ENCODE measurements at places on chromosomes 1 and 21.

DNA sequence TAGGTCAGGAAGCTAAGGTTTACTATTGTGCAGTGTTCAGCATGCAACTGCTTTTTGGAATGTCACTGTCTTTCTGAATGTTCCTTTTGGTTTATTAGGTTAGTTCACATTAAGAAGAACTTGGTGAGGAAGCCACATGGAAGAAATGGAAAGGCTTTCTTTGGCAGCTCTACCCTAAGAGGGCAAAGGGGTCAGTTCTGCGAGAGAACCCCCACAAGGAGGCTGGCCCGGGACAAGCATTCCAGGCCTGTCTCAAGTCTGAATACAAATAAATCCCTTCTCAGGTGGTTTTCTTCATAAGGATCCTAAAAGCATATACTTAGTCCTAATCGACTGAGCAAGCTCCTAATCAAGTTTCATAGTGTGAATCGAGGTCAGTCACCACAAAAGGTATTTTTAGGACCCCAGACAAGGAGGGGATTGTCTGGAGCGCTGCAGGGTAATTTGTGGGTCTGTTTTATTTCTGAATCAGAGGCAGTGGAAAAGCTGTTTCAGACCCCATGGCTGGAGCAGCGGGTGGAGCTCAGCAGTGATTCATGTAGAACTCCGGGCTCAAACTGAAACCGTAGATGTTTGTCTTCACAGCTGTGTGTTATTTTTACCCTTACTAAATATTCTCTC, 63.3 kb downstream of the ERG start:
- peak; percentile 90 for DNase-seq

- peak; percentile 66 for DNase-seq
Measured at GRCh38 chr1:212070720-212071302, 35.3 kb downstream of the DTL start.

DNA sequence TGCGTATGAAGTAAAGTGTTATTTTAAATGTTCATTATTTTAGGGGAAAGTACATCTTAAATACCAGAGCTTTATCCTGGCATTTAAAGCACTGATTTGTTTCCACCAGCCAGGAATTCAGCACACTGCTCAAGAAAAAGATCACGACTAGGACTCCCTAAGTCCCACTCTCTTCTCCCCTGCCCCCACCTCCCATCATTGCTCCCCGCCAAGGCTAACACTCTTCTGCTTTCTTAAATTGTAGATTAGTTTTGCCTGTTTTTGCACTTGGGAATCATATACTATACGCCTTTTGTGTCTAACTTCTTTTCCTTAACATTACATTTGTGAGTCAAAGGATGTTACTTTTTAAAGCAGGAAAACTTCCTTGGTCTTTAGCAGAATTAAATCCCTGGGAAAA, 37.5 kb upstream of the C1orf105 start:
- no peak for DNase-seq

DNA sequence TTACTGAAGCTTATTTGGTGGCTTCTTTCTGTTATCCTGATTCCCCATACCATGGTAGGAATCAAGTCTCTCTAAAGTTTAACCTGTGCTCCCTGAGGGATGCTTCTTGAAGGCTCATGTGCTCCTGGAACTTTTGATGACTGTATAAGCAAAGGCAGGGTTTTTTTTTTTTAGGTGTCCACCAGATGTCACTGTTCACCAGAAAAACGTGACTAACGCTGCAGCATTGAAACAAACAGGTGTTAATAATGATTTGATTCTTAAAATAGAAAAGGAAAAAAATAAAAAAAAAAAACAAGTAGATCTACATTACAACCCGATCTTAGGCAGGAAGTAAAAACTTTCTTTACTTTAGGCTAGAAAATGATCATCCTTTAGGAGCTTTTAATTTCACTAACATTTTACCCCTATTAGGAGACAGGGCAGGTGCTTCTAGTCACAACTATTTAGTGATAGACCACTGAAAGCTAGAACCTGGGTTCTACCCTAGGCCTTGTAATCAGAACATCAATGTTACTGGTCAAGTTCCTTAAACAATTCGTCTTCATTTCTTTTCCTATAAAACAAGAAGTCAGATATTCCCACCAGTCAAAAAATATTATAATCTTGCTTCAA, 223.0 kb downstream of the PLA2G4A start:
- DNase-seq, result peak; percentile 50

DNA sequence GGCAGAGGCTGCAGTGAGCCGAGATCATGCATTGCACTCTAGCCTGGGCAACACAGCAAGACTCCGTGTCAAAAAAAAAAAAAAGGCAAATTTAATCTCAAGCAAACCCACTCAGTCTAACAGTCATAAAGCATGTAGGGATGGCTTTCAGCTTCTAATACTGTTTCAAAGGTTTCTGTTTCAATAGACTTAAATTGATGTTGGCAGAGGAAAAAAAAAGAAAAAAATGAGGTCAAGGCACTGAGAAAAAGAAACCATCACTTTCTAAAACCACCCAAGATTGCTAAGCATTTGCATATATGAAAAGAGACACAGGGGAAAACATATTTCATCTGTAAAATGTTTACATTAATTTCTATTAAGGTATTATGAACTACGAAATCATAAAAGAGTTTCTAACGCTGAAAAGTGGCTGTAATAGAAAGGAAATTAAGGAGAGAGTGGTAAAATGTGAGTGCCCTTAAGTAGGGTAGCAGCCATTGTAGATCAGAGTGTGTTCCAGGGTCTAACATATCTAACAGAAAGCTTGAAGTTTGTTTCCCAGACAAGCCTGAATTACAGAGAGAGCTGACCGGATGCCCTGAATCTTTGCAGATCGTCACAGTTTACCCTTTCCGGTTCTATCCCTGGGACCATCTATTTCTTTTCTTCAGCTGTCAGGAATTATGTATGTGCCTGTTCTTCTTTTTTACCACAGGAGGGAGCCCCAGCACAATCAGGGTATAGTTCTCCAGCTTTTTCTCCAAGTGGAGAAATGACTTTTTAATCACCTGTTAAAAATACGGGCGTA, 70.0 kb downstream of the PLD5 start:
- DNase-seq, result peak; percentile 43

DNA sequence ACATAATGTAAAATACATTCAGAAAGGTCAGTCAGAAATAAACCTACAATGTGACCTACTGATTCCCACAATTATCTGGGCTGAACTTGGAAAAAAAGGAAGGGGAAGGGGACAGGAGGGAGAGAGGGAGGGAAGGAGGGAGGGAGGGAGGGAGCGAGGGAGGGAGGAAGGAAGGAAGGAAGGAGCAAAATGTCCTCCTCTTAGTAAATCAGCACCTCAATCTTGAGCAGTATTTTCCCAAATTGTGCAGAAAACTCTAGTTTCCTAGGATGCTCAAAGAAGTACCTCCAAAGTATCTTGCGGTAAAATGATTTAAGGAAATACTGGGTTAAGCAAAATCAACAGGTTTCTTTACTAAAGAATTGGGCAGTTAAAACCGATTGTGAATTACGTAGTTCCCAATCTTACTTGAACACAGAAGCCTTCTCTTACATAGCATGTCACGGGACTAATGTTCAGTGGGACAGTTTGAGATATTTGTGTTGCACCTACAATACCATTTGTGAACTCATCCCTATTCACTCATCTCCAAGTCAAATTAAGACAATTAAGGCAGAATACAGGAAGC, 51.0 kb upstream of the ASPM start:
- DNase-seq, result no peak

- DNase-seq, result no peak
Measured at GRCh38 chr1:10456661-10457060, 6.8 kb downstream of the CORT start.

DNA sequence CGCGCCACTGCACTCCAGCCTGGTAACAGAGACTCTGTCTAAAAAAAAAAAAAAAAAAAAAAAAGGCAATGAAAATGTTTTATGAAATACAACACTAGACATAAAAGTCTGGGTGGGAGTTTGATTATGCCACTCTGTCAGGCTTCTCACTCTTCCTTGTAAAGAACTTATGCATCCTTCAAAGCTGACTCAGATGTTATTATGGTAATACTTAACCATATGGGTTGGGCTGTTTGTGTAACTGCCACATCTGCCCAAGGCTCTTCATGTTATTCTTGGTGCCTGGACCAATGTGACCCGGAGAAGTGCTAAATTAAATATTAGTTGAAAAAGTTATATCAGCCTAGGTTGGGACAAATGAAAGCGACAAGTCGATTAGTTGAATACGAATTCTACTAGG, 23.8 kb downstream of the FAM89A start:
- no peak for DNase-seq

- DNase-seq, result no peak
Measured at GRCh38 chr1:1171546-1172340, 1.9 kb upstream of the TTLL10 start.

- DNase-seq, result peak; percentile 39
Measured at GRCh38 chr1:25836695-25837094, 16.9 kb downstream of the MTFR1L start.

- DNase-seq, result no peak
Measured at GRCh38 chr1:36764798-36765197, 269.5 kb downstream of the GRIK3 start.

DNA sequence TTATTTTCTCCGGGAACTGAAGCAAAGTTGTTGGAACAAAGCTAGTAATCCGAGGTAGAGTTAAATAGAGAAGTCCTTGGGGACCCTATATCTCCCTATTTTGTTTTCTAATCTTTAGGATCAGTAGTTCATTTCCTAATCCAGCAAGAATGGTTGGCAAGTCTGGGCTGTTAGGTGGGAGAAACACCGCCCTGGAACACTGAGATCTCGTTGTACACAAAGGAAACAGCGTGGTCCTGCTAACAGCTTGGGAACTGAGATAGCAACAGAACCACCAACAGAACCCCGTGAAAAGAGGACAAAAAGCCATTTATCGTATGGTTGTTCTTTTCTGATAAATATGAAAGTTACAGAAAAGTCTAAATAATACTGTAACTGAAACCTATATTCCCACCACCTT, 121.9 kb upstream of the CDC42BPA start:
- no peak for DNase-seq

DNA sequence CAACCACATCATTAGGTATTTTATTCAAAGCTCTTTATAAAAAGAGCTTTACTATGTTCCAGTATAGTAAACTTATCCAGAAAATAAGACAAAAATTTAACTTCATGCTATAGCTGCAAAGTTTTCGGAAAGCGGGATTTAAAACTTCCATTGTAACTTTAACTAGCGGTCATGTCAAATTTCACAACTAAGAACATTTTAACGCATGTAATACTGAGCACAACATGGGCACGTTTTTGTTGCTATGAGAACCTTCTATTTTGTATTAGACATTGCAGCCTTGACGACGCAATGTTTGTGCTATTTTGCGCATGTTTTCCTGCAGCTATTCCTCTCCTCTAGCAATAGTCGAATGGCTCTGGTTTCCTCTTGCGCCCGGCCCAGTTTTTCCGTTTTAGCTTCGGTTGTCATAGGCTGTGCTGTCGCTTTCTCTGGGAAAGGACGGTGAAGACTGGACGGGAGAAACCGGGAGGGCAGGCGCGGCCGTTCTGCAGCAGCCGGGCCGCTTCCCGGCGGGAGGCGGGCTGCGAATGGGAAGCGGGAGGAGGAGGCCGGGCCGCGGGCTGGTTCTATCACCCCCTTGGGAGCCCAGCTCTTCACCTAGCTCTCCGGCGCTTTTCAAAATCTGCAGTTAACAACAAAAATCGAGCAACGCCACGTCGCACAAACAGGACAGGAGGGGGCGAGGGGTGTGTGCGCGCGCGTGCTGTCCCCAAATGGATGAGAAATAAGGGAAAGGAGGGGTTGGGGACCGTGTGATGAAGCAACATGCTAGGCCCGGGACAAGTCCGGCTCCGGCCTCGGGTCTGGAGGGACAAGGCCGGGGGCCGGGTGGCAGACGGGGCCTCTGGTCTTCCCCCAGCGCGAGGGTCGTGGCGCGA, 105.3 kb upstream of the HNRNPU start:
- DNase-seq, result peak; percentile 92

GRCh38 chr1:111920221-111921024, 69.0 kb downstream of the KCND3 start:
- DNase-seq, result peak; percentile 19

- no peak for DNase-seq
Measured at GRCh38 chr1:230674581-230674980, 32.3 kb downstream of the COG2 start.

GRCh38 chr1:64765826-64766225, 21.0 kb downstream of the RAVER2 start:
- no peak for DNase-seq

GRCh38 chr1:30877205-30877912, 31.2 kb downstream of the SDC3 start:
- peak; percentile 64 for DNase-seq

DNA sequence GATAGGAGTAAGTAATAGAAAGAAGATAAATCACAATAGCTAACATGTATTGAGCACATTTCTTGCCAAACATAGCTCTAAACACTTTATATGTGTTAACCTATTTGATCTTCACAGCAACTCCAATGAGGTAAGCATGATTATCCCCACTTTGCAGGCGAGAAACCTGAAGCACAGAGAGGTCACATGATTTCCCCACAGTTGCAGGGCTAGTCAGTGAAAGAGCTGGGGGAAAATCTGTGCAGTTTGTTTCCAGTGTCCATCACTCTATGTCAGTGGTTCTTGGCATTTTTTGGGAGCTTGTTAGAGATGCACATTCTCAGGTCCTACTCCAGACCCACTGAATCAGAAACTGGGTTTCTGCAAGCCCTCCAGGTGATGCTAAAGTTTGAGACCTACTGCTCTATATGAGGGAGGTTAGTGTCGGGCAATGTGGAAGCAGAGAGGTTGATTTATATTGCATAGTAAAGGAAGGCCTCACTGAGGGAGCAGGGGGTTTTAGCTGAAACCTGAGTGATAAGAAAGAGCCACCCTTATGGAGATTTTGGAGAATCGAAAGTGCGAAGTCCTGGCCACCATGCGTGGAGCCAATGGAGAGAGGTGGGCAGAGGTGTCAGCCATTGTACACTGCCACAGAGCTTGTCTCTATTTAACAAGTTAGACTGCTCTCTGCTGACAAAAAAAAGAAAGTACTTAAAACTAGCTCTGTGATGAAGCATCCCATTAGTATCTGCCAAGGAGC, 20.9 kb downstream of the MCOLN3 start:
- no peak for DNase-seq

DNA sequence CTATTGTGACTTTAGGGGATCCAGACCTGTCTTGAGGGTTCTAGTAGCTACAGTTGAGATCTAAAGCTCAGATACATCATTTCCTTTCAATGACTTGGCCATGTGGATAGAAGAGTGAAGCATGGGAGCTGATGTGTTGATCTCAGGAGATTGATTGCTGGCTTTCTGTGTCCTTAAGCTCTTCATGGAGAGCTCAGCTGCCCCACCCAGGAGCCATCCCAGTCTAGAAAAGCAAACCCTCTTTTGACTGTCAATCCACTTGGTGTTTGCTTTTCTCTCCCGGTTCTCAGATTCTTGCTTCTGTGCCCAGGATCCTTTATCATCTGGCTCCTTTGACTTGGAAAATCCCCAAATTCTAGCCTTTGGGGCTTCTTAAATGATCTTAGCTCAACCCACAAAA, 87.2 kb downstream of the ATP1A1 start:
- no peak for DNase-seq

GRCh38 chr1:214446772-214447556, 104.4 kb downstream of the PTPN14 start:
- peak; percentile 97 for DNase-seq

GRCh38 chr1:52967666-52968065, 40.6 kb downstream of the SCP2 start:
- no peak for DNase-seq

Data from astrocyte of the spinal cord (primary cell).